ENCODE measurements at places on chromosomes 6 and 20. TPM values are rescaled to one million over a fixed set of nuclear protein-coding genes. Genes with fewer than 3 reads are reported as not detected.

- no peak overlapping the region for H3K4me3 ChIP-seq
- H3K27me3 ChIP-seq: no peaks in the 10 kb centered on the region
- H3K36me3 ChIP-seq: no peaks in the 10 kb centered on the region
- H3K27ac ChIP-seq: no peak overlapping the region
These were observed 8.0 kb downstream of the SLC17A3 start for GRCh38 chr6:25866011-25866410.

DNA sequence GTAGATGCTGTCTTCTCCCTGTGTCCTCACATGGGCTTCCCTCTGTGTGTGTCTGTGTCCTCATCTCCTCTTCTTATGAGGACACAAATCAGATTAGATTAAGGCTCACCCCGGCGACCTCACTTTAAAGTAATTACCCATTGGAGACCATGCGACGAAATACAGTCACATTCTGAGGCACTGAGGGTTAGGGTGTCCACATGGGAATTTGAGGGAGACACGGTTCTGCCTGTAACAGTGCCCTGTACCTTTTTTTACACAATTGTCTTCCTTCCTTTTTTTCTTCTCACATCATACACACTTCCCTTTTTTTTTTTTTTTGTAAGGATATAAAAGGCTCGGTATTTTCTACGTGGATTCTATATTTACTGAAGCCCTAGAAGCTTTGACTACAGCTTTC lies 48.9 kb downstream of the DEK start:
- no peak overlapping the region for H3K4me3 ChIP-seq
- no peak overlapping the region for H3K27ac ChIP-seq
- no peaks in the 10 kb centered on the region for H3K36me3 ChIP-seq
- DNase-seq: no peak
- H3K4me1 ChIP-seq: no peaks in the 10 kb centered on the region

GRCh38 chr6:111757342-111757741 lies 115.9 kb downstream of the FYN start:
- no peaks in the 10 kb centered on the region for H3K36me3 ChIP-seq
- H3K4me1 ChIP-seq: peaks cover 18% of the 10 kb centered on the region
- H3K4me3 ChIP-seq: peak overlapping the region; percentile 36
- H3K27ac ChIP-seq: peak overlapping the region; percentile 83

- H3K4me1 ChIP-seq: no peaks in the 10 kb centered on the region
- H3K4me3 ChIP-seq: no peak overlapping the region
- H3K36me3 ChIP-seq: no peaks in the 10 kb centered on the region
- DNase-seq: no peak
- H3K27ac ChIP-seq: no peak overlapping the region
- no peaks in the 10 kb centered on the region for H3K27me3 ChIP-seq
These were observed 43.6 kb downstream of the NCOA7 start for GRCh38 chr6:125834348-125834747.

DNA sequence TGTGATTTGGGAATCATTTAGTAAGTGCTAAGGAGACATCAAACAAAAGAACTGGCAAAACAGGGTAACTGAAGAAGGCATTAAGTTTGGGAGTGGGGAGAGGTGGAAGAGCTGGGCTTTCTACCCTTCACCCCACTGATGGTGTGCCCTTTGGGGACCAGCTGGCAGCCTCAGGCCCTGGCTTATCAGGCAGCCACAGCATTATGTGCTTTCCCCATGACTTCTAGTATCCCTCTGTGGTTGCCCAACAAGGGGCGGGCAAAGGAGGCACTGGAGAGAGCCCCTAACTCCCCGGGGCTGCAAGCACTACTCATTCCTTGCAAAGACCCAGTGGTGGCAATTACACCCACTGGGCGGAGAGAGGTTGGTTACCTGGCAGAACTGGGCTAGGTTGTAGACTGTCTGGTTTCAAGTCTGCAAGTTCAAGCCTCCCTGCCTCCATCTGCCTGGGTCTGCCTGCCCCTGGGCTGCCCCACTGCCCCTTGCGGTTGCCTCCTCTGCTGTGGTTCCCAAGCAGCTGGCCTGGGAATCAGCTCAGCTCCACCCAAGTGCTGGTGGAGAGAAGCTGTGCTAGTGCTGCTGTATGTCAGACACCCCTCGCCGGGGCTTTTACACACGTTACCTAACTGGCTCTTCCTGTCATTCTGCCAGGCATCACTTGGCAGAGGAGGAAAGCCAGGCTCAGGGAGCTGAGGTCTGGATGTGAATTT lies 29.9 kb downstream of the KCNK5 start:
- H3K4me3 ChIP-seq: no peak overlapping the region
- no peaks in the 10 kb centered on the region for H3K36me3 ChIP-seq
- H3K4me1 ChIP-seq: peaks cover 9% of the 10 kb centered on the region
- peak overlapping the region; percentile 95 for H3K27ac ChIP-seq

DNA sequence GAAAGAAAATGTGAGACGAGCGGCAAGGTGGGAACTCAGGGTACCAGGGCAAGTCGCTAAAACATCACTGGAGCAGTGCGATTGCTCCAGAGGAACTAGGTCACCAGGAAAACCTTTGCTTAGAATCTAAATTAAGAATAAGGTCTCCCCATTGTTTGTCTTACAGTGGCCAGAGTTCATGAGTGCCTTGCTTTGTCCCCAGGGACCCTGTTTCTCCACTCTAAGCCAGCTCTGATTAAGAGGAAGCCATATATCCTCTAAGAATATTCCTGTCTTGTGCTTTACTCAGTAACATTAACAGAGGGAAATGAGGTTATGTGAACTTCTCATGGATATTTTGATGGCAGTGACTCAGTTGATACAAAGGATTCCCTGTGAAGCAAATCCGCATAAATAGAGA lies 305.8 kb downstream of the CD83 start:
- no peak for DNase-seq
- no peak overlapping the region for H3K4me3 ChIP-seq
- H3K27ac ChIP-seq: no peak overlapping the region
- H3K27me3 ChIP-seq: no peaks in the 10 kb centered on the region
- no peaks in the 10 kb centered on the region for H3K4me1 ChIP-seq

GRCh38 chr6:123564361-123564760 lies 72.4 kb downstream of the TRDN start:
- no peak overlapping the region for H3K4me3 ChIP-seq
- H3K36me3 ChIP-seq: no peaks in the 10 kb centered on the region
- no peak for DNase-seq

DNA sequence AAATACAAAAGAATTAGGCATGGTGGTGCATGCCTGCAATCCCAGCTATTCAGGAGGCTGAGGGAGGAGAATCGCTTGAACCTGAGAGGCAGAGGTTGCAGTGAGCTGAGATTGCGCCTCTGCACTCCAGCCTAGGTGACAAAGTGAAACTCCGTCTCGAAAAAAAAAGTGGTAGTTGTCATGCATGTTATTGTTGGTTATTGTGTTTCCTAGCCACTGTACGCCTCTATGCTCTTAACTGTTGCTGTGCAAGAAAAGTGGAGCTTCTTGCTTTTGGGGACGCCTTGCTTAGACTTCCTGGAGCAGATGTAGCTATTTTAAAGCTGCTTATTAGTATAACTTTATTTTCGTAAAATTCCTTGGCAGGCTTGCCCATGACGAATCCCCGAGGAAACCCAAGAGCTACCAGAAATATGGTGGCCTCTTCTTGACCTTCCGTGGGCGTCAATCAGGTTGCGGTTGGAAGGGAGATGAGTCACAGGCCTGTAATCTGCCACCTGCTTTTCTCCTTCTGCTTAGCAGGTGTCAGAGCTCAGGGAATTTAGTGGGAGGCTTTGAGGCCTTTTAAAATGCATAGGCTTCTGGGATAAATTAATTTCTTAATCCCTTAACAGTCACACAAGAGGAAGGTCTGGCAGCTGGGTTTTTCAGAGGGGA lies 17.3 kb downstream of the GABRR2 start:
- H3K27me3 ChIP-seq: no peaks in the 10 kb centered on the region
- no peaks in the 10 kb centered on the region for H3K4me1 ChIP-seq
- DNase-seq: no peak
- no peaks in the 10 kb centered on the region for H3K36me3 ChIP-seq

DNA sequence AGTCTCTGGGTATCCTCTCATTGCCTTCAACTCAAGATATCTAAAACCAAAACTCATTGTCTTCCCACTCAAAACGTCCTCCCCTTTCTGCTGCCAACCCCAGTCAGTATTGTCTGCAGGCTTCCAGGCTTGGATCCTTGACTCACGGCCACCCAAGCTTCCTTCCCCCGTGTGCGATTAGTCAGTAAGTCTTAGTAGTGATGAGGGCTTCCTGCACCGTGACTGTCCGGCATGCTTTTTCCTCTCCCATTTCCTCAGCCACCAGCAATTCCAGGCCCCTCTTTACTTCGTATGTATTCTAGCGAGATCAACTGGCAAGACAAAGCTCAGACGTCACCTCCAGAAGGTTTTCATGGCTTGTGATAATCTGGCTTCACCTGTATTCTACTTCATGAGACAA lies 88.6 kb upstream of the DUSP22 start:
- no peaks in the 10 kb centered on the region for H3K27me3 ChIP-seq
- no peak for DNase-seq
- no peak overlapping the region for H3K4me3 ChIP-seq
- no peaks in the 10 kb centered on the region for H3K36me3 ChIP-seq

GRCh38 chr6:157366648-157367047 lies 14.3 kb upstream of the ZDHHC14 start:
- H3K27ac ChIP-seq: no peak overlapping the region
- H3K36me3 ChIP-seq: no peaks in the 10 kb centered on the region
- H3K4me3 ChIP-seq: no peak overlapping the region
- DNase-seq: no peak
- no peaks in the 10 kb centered on the region for H3K27me3 ChIP-seq
- H3K4me1 ChIP-seq: peaks cover 8% of the 10 kb centered on the region

DNA sequence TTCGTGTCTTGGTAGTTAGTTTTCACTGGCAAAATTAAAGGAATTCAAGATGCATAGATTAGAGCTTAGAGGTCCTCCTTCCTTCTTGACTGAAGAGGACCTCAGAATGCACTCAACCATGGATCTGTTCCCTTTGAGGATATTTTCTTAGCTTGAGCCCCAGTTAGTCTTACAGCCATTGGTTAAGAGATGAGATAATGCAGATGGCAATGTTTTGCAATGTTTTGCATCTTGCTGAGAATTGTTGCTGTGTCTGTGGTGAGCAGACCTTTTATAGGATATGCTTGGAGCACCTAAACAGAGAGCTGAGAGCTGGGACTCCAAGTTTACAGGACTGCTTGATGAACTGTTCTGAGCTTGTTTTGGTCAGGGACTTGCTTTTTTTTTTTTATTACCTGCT lies 107.5 kb downstream of the TMEM170B start:
- H3K4me3 ChIP-seq: no peak overlapping the region
- H3K36me3 ChIP-seq: no peaks in the 10 kb centered on the region
- DNase-seq: no peak
- no peaks in the 10 kb centered on the region for H3K4me1 ChIP-seq
- no peak overlapping the region for H3K27ac ChIP-seq

- no peak overlapping the region for H3K4me3 ChIP-seq
- DNase-seq: no peak
- no peak overlapping the region for H3K27ac ChIP-seq
These were observed 33.3 kb upstream of the CITED2 start for GRCh38 chr6:139407718-139408222.

DNA sequence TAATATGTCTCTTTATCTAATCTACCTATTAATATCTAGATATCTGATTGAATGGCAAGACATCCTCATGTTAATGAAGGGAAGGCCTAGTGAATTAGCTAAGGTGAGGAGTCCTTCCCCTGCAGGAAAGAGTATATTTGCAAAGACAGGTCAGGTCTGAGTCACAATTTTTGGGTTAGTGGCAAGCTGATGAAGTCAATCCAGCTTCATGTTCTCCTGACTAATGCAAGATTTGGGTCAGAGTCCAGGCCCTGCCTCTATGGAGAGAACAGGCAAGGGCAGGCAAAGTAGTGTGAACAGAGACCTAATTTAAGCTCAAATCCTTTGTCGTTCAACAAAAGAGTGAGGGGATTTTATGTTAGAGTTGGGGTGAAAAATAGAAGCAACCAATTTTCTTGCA lies 496.7 kb downstream of the BMP2 start:
- no peak overlapping the region for H3K4me3 ChIP-seq
- DNase-seq: no peak
- H3K27me3 ChIP-seq: no peaks in the 10 kb centered on the region

DNA sequence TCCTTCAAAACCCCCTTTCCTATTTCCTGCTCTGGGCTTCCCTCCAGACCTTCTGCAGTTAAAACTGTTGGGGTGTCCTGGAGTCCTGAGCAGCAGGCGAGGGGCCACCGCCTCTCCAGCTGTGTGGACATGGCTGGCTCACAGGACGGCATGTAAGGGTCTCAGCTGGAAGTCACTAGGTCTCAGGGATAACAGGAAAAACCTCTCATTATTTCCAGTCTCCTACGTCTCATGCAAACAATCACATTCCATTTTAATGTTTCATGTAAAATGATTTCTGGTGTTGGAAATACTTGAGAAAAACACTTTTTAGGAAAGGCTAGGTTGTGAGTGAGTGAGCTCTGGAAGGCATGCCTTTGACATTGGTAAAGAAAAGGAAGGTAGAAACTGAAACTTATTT lies 158.7 kb downstream of the SCML4 start:
- no peak overlapping the region for H3K27ac ChIP-seq
- H3K36me3 ChIP-seq: no peaks in the 10 kb centered on the region
- no peak for DNase-seq
- peaks cover 6% of the 10 kb centered on the region for H3K4me1 ChIP-seq
- no peaks in the 10 kb centered on the region for H3K27me3 ChIP-seq
- H3K4me3 ChIP-seq: no peak overlapping the region

DNA sequence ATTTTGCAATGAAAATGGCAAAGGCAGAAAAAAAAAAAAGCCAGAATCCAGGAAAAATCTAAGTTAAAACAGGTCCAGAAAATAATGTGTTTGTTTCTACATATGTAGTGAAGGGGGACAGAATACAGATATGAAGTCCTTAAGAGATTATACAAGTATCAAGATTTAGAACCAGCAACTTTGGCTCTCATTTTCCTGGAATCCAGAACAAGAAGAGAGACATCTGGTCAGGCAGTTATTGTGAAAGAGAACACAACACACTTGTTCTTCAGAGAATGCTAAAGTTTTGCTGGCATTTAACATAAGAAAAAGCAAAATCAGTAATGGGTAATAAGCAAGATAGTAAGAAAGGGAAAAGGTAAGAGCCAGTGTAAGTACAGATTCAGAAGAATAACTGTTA lies 21.1 kb downstream of the BAG2 start:
- H3K4me3 ChIP-seq: no peak overlapping the region
- H3K27ac ChIP-seq: no peak overlapping the region
- H3K4me1 ChIP-seq: no peaks in the 10 kb centered on the region
- H3K27me3 ChIP-seq: no peaks in the 10 kb centered on the region

GRCh38 chr6:38169221-38169976 lies 349.9 kb downstream of the ZFAND3 start:
- DNase-seq: peak; percentile 48
- H3K27ac ChIP-seq: no peak overlapping the region
- no peaks in the 10 kb centered on the region for H3K4me1 ChIP-seq
- H3K36me3 ChIP-seq: no peaks in the 10 kb centered on the region

- peak overlapping the region; percentile 47 for H3K4me3 ChIP-seq
- no peaks in the 10 kb centered on the region for H3K36me3 ChIP-seq
- no peaks in the 10 kb centered on the region for H3K27me3 ChIP-seq
These were observed 26.1 kb downstream of the BFSP1 start for GRCh38 chr20:17504898-17505635.

SLC17A9 gene
- total RNA-seq: 19.0 TPM

LTA gene
- total RNA-seq: not detected

PBX2 gene
- 64.7 TPM for total RNA-seq

POPDC3 gene
- total RNA-seq: not detected

SLC32A1 gene
- total RNA-seq: not detected

CPXM1 gene
- 1.1 TPM for total RNA-seq

ZNF311 gene
- 1.2 TPM for total RNA-seq

EYS gene
- 1.5 TPM for total RNA-seq

GLP1R gene
- not detected for total RNA-seq
